ENCODE measurements at places on chromosomes 4 and X.

GRCh38 chrX:65723706-65724105, 56.3 kb downstream of the MSN start:
- DNase-seq: no peak

DNA sequence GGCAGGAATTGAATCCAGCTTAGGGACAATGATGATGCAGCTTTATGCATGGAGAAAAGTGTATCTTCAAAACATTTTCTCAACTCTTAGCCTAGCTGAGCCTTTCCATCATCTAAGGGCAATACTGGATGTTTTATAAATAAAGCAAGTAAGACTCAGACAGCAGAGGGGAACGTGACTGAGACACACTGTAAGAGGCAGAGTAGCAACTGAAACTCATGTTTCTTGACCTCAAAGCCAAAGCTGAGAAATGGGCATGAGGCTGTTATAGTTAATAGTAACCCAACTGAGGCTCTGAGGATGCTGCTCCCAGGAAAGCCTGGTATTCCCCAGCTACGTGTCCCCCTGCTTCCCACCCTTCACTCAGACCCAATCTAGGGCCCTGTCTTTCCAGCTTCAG, 44.6 kb downstream of the ARHGEF9 start:
- no peak for DNase-seq

- DNase-seq: no peak
Measured at GRCh38 chr4:83724485-83725335, 188.8 kb downstream of the GPAT3 start.

GRCh38 chr4:137200322-137200721, 332.0 kb downstream of the PCDH18 start:
- DNase-seq: no peak

DNA sequence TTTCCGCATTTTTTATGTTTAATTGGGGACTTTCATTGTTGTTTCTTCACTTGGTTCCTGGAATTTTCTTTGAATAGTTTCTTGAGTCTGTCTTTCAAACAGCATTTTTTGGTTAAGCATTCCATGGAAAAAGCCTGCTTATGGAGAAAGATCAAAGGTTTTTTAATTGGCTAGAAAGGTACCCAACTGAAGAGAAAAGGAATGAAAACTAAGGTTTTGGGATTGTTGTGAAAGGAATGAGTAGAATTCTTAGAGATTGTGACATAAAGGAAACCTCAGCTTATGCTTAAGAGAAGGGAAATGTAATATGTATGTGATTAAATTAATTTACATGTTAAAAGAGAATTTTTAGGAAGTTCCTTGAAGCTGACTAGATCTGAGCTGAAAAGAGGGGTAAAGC, 82.8 kb downstream of the CCKAR start:
- no peak for DNase-seq

DNA sequence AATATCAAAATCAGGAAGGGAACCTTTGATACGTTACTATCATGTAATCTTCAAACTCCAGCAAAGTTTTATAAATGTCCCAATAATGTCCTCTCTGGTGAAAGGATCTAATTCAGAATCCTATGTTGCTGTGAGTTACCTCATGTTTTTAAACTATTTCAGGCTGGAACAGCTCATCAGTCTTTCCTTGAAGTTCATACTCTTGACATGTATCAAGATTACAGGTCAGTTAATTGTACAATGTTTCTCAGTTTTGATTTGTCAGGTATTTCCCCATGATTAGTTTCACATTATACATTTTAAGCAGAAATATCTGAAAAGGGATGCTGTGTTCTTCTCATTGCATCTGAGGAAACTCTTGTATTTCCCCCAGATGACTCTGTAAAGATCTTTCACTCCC, 136.5 kb upstream of the HS3ST1 start:
- no peak for DNase-seq

GRCh38 chr4:87032884-87033533, 98.2 kb downstream of the AFF1 start:
- DNase-seq: no peak

DNA sequence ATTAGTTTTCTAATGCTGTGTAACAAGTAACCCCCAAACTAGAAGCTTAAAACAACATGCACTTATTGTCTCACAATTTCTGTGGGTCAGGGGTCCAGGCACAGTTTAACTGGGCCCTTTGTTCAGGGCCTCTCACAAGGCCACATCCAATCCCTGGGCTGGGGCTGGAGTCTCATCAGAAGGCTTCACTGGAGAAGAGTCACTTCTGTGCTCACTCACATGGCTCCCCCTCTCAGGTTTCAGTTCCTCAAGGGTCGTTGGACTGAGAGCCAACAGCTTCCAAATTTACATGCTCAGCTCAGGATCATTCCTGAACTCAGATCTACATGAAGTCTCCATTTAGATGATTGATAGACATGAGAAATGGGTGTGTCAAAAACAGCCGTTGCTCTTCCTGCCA, 77.1 kb downstream of the EVC start:
- DNase-seq: peak; percentile 12

DNA sequence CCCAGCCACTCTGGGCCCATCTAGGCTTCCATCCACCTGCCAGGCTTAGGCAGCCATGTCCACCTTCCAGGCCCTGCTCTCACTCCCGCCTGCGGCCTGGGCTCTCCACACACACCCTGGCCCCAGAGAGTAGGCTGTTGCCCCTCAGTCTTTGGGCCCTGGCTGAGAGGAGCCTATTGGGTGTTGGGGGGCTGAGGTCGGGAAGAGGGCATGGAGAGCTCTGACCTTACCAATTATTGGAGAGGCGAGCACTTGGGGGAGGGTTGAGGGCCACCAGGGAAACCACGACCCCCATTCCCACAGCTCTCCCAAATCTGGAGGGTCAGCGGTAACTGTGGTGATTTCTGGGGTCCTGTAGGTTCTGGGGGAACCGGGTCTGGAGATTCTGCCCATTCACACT, 38.2 kb downstream of the HTRA3 start:
- DNase-seq: no peak

- no peak for DNase-seq
Measured at GRCh38 chr4:99033956-99034355, 38.4 kb downstream of the METAP1 start.

Data from islet precursor cell (in vitro differentiated cells).